Posterior vena cava (tissue), 2 donors: ENCODE measurements at places on chromosomes 5 and 9. TPM values are rescaled to one million over a fixed set of nuclear protein-coding genes. Genes with fewer than 3 reads are reported as not detected.

DNA sequence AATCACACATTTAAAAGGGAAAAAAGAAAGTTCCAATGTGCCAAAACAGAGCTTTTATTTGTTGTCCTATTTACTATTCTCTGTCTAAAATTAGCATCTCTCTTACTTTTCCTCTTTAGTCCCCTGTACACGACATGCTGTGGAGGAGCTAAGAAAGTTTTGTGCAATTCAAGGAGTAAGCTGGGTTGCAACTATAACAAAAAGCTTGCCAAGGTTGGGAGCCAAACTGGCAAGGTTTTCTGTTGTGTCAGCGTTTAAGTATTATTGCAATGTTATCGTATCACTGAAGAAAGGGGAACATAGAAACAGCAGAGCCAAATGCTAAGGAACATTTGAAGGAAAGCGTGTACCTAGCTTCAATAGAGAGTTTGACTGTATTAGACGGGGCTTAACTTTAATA is 680.8 kb downstream of the CETN3 start:
- no peak for DNase-seq

HMHB1 gene
- total RNA-seq: not detected

TNFSF15 gene
- 0.28 TPM for total RNA-seq

DNA sequence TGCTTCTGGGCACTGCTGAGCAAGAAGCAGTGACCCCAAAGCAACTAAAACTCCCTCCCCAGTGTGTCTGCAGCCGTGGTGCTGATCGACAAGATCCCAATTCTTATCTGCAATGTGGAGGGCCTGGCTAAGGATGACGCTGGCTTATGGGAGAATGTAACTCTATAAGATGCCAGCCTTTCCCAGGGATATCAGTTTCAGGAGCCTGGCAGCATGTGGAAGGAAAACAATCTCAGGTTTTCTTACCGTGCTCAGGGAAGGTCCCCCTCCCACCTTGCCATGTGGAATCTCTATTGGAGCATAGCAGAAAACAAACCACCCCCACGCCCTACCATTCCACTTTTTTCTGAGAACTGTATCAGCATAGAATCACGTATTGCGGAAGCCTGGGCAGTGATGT is 87.7 kb upstream of the PTPN3 start:
- no peak for DNase-seq

UGT3A1 gene
- total RNA-seq: not detected

GRCh38 chr9:36163049-36163785 is 6.0 kb upstream of the CCIN start:
- DNase-seq: peak; percentile 88

- peak; percentile 34 for DNase-seq
Observed at GRCh38 chr9:89754193-89754592, 149.4 kb downstream of the GADD45G start.

DNA sequence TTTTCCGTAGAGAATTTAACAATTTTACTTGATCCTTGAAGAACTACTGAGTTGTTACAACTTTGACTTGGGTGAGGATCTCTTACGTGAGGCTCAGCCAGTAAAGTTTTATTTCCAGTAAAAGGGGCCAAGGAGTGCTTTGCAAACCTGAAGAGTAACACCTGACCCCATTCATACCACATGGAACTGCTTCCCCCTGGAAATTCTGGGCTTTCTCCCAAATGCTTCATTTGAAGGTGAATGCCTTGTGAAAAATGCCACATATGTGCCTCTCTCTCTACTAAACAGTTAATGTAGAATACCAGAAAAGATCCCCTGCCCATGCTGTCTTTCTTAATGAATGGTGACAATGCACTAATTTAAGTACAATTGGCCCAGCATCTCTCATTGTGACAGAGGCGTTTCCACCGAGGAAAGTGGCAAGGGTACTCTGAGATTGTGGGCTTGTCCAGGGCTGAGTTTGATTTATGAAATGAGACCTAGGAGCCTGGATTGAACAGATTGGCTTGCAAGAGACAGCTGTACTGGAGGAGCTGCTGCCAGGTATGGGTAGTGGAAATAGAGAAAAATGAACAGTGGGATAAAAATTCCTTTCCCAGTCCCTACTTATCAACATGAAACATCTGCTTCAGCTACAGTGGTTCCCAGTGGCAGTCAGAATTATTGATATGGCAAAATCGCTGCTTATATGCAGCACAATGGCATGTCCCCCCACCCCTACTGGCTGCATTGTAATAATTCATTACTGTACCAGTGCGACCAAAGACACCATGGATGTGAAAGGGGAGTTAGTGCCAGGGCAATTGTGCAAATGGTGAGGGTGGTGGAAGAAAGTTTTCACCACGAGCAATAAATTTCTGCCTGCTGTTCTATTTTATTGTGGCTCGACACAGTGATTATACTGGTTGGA is 843.7 kb upstream of the WWC1 start:
- DNase-seq: no peak

DNA sequence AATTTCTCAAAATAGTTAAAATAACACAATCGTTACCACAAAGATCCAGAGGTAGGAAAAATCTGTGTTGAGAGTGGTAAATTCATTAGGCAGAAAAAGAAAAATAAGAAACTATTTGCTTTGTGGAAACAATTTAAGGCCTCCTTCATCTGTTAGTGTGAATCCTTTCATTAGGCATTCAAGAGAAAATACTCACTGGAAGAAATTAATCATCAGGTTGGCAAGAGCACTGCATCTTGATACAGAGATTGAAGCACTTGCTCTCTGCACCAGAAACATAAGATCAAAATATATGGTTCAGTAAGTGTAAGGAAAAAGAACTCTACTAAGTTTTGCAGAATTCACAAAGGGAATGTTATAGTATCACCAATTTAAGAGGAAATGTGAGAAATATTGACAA is 44.4 kb downstream of the TTC39B start:
- DNase-seq: no peak

- DNase-seq: no peak
Observed at GRCh38 chr5:166507810-166508425, 1783.5 kb upstream of the WWC1 start.

- no peak for DNase-seq
Observed at GRCh38 chr9:116928884-116929283, 241.8 kb downstream of the TRIM32 start.

ABCA1 gene
- 23.5 TPM for total RNA-seq

- DNase-seq: no peak
Observed at GRCh38 chr5:111463311-111463710, 49.0 kb downstream of the STARD4 start.

MYOZ3 gene
- 0.57 TPM for total RNA-seq

- DNase-seq: no peak
Observed at GRCh38 chr9:19457693-19458009, 48.8 kb downstream of the ACER2 start.

DNA sequence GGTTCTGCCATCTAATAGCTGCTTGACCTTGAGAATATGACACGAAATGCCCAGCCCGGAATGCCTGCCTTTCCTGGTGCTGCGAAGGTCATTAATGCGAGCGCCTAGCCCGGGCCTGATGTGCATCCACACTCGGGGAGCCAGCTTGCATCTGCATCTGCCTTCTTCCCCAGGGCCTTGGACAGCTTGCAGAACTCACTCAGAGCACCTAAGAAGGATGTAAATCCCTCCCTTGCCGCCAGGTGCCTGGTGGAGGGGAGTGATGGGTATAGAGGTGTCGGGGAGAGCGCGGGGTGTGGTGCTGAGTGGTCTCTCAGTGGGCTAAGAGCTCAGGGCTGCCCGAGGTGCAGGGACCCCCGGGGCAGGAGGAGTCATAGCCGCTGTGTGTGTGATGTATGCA is 127.2 kb downstream of the MRPL36 start:
- no peak for DNase-seq
